ENCODE measurements at places on chromosomes 7 and 10.

- peak; percentile 40 for DNase-seq
Measured at GRCh38 chr10:115082506-115082905, 10.7 kb upstream of the ATRNL1 start.

GRCh38 chr7:75058406-75058805 lies 15.2 kb downstream of the RCC1L start:
- no peak for DNase-seq

DNA sequence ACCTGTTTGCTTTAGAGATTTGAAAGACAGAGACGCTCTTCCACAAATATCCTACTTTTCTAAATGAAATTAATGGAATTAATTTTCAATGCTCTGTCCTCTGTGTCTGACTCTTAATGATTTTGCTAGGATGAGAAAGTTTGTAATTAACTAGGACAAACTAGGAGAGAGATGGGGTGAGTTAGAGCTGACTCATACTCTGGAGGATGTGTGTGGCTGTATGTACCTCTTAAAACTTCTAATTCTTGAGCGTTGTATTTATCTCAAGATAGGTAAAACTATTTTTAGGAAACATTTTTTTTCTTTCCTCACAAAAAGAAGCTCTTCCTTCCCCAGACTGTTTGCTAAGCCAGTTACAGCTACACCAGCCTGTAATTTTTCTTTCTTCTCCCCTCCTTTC lies 178.8 kb upstream of the ANKRD30A start:
- DNase-seq, result no peak

DNA sequence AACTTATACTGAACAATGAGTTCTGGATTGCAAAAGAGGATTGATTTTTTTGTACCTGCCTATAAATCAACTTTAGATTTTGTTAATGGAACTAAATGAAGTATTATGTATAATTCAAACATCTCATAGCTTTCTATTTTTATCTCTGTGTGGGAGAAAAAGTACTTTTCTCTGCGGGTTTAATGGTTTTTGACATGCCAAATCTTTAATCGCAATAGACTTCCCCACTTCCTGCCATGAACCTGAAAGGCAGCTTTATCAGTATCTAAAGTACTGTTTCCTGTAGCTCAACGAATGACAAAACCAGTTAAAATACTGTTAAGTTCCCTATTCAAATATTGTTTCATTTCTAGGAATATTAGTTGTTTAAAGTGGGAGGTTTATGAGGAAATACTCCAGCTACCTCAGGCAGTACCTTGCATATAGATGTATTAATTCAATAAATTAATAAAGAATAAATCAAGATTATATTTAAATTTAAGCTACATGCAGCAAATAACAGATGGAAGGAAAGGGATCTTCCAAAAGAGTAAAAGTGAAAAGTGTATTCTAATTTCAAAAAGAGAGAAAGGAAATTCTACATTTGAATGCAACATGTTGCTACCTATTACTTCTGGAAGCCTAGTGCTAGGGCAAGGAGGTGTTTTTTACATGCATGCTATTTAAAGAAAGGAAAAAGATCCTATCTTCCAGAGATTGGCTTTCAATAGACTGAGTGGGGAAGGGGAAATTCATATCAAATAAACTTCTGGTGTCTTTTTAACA lies 75.9 kb downstream of the SVOPL start:
- DNase-seq, result no peak

DNA sequence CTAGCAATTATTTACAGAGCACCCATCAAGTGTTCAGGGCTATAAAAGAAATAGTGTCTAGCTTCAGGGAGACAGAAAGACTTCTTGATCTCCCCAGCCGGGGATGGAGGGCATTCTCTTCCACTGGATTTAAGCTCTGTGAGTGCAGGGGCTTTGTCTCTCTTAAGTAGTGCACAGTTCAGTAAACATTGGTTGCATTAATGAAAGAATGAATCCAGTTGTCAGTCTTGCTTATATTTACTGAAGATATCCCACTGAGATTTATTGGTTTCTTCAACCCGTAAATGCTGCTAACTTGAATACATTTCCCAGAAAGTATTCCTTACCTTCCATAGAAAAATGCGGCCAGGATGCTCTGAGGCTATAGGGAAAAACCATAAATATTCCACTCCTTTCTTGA lies 41.9 kb downstream of the AUTS2 start:
- no peak for DNase-seq

DNA sequence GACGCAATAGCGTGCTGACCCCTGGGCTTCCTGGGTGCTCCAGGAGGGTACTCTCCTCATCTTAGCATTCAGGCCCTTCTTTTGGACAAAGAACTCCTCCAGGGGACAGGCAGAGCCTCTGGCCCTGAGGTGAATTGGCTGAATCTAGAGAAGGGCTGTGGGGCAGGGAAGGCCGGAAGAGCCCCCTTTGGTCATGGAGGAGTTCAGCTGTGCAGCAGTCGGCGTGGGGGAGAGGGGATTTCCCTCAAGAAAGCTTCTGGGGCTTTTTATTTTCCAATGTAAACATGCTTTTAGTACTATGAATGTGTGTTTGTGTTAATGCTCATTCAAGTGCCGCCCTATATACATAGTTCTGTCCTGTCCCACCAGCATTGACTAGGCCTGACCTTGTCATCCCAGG lies 38.8 kb downstream of the FIGNL1 start:
- no peak for DNase-seq

DNA sequence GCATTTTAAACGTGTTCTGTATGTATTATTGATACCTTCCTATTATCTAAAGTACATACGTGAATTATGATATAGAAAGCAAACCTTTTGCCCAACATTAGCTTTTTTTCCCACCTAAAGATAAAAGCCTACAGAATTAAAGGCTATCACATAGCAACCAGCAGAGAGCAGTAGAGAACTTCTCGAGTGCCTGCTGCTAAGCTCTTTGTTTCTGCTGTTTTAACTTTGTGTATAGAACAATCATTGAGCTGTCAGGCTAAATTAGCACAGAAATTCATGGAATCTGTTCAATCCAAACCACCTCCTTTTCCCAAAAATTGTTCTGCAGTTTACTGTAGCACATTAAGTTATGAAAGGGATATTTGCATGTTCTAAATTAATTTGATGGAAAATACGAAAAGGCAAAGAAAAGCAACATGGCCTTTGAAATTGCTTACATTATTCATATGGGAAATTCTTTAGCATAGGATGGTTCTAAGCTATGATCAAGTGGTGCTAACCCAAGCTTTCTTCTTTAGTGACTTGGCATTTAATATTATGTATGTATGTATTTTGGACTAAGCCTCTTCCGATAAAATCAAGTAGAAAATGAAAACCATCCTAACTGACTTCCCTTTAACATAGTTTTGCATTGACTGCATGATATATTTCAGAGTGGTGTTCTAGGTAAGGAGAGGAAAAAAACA lies 1288.5 kb downstream of the GATA3 start:
- peak; percentile 8 for DNase-seq

GRCh38 chr10:44382981-44383748 lies 1.7 kb downstream of the CXCL12 start:
- no peak for DNase-seq

GRCh38 chr10:34771525-34771924 lies 43.6 kb downstream of the PARD3 start:
- DNase-seq, result no peak

DNA sequence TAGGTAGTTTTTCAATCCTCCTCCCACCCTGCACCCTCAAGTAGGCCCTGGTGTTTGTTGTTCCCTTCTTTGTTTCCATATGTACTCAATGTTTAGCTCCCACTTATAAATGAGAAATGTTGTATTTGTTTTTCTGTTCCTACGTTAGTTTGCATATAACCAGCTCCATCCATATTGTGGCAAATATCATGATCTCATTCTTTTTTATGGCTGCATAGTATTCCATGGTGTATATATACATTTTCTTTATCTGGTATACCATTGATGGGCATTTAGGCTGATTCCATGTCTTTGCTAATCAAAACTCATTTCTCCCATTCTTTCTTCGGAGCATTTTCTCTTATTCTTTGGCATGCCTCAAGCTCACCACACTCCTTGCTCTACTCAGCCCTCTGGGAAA lies 789.6 kb upstream of the KCND2 start:
- no peak for DNase-seq

- DNase-seq, result no peak
Measured at GRCh38 chr10:90199513-90199912, 498.1 kb downstream of the KIF20B start.

DNA sequence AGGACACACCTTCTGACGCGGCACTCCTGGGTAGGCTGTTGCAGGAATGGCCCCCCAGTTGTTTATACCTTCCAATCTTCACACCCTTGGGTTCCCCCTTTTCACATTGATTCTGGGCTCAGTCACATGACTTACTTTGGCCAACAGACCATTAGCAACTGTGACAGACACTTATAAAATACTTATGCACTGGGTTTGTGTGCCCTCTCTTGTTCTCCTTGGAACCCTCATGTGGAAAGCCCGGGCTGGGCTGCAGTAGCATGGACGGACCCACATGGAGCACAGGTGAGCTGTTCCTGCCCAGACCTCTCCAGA lies 69.0 kb downstream of the ATXN7L1 start:
- DNase-seq, result no peak

- no peak for DNase-seq
Measured at GRCh38 chr7:42445691-42446090, 208.7 kb upstream of the GLI3 start.

DNA sequence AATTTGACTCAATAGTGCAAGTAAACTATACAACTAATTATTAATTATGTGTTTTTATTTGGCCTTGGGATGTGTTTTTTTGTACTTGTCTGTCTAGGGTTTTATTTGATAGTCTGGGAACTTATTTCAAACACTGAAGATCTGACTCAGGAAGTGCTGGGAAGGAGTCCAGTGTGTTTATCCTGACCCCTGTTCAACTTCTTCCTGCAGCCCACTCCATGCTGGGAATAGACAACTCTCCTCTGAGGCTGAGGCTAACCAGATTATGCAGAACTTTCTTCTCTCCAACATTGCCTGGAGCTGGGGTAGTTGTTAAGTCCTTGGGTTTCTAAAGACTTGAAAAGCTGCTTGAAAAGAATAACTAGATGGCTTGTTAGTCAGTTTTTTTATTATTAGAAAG lies 6.9 kb downstream of the CISD1 start:
- DNase-seq, result no peak

DNA sequence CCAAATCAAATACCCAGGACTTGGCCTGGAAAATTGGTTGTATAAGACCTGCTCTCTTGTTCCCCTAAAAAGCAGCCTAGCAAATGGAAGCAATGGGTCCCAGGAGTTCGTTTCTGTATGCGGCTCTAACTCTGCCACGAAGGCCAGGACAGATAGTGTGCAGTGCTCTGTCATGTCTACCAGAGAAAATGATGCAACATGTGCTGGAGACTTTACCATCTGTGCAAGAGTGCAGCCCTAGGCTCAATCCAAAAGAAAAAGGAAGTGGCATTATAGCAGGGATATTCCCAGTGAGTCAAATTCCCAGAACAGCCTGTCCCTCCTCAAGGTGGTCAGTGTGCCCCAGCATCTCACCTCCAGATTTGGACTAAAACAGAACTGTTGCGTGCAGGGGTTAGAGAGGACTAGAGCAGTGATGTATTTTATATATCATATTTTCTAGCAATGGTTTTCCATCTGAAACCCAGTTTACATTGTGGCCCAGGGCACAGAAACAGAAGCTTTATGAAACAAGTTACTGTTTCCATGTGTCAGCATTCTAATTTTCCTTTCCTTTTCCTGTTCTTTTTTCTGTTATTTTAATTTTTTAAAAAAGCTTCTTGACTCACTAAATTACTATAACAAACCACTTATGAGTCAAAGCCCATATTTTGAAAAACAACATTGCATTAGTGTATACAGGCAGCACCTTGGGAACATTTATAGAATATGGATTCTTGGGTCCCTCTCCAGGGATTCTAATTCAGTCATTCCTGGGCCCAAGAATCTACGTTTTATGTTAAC lies 311.2 kb downstream of the RNLS start:
- DNase-seq, result no peak

Data from hepatic stellate cell (primary cell).